ENCODE measurements at places on chromosomes 5 and 9.
A peak's percentile ranks its signal among the peaks of the same experiment; 100 is the strongest.

GRCh38 chr5:142119051-142119625 lies 10.6 kb downstream of the NDFIP1 start:
- DNase-seq, result no peak

- DNase-seq, result no peak
Observed at GRCh38 chr5:111063709-111064322, 7.7 kb upstream of the TSLP start.

DNA sequence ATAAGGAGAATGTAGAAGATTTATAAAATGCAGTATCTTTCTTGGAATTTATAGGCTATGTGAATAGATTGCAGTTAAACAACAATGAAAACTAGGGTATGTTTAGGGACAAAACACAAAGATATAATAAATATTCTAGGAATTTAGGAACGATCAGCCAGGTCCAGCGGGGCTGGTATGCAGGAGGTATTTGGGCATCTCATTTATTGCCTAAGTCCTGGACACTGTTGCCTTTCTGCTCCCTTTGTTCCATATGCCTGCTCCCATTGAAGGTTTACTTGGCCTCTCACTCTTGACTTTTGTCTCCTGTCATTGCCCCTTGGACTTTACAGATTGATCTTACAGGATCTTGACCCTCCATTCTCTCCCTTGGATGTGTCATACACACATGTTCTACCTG lies 55.9 kb downstream of the SNX24 start:
- no peak for DNase-seq

- no peak for DNase-seq
Observed at GRCh38 chr5:81393783-81394718, at the start of gene ACOT12. ACOT12 (minus strand) TSS chr5:81394134; CDS start chr5:81394114, 20 bp downstream.

GRCh38 chr5:146626936-146627335 lies 110.9 kb upstream of the GPR151 start:
- no peak for DNase-seq

GRCh38 chr9:112104901-112105300 lies 70.2 kb downstream of the SUSD1 start:
- DNase-seq, result no peak

DNA sequence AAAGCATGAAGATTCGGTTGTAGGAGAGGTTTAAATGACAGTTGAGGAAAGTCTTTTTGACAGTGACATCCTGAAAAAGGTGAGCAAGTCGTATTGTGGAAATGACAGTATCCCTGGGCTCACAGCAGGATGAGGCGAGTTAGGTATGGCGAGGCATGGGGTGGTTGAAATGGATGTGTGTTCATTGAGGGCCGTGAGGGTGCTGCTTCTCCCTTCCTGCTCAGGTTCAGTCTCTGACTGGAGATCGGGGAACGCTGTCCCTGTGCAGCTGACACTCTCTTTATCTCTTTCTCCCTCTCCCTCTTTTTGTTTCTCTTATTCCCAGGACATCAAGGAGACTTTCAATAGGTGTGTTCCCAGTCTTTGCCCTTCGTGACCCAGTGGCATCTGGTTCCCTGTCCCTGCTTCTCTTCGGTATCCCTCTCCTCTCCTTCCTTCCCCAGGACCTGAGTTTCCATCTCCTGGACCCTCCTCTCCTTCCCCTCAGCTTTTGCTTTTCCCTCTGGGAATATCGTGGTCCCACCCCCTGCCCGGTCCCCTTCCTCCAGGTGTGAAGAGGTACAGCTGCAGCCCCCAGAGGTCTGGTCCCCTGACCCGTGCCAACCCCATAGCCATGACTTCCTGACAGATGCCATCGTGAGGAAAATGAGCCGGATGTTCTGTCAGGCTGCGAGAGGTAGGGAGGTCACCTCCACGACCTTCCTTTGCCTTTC lies 10.2 kb downstream of the TRIM41 start:
- no peak for DNase-seq

DNA sequence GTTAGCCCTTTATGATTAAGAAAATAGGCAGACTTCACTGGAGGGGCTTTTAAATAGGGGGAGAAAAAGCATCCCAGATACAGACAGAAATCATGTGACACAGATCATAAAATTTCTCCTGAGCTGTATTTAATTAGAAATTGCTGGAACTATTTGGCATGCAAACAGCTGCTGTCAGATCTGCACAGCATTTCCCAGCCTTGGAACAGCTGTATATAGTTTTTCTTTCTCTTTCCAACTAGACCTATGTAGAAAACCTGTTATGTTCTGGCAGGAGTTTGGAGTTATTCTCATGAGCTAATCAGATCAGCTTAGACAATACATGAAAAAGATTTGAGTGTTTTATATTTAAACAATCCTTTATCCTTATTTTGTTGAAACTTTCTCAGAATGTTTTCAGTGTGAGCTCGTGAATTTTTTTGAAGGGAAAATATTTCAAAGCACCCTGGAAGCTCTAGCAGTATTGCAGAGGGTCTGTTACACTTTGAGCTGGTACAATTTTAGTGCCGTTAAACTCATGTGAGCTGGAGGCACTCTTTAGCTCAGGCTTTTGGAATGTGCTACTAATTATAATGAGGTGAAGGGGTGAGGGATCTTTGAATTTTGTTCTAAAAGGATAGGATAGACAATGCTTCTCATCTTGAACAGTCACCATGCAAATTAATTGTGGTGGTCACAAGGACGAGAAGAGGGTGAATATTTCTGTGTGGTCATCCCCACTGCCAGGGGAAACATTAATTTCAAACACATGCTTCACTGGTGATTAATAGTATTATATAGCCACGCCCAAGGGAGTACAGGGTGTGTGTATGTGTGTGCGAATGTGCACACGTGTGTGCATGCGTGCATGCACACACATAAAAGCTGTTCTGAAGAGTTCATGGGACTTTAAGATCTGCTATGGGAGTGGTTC lies 239.4 kb upstream of the FBXL7 start:
- DNase-seq, result no peak

DNA sequence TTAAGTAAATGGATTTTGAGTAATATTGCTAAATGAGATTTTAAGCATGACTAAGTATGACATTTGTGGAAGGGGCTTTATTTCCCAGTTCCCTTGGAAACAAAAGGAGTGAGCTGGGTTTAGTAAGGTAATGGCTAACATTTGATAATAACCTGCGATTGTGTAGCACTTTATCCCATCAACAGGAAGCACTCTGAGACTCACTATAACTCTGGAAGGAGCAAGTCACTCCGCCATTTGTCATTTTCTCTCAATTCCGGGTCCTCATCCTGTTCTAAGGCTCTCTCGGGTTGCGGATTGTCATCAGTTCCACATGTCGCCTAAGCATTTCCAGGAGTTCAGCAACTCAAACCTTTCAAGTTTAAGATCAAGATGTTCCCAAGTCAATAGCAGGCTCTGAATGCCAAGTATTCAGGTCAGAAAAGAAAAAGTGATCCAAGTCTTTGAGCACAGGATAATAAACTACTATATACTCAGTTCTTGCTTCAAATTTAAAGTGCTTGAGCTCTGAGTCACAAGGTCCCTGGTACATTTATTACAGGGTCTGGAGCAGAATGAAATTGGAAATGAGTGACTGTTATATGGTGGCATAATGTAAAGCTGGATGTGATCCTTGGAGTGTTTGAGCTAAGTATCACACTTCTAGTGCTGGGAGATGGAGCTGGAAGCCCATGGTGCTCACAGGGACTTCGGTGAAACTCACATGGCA lies 39.3 kb downstream of the CAPSL start:
- no peak for DNase-seq

GRCh38 chr5:139658928-139659667 lies 10.9 kb downstream of the CXXC5 start:
- peak; percentile 84 for DNase-seq

DNA sequence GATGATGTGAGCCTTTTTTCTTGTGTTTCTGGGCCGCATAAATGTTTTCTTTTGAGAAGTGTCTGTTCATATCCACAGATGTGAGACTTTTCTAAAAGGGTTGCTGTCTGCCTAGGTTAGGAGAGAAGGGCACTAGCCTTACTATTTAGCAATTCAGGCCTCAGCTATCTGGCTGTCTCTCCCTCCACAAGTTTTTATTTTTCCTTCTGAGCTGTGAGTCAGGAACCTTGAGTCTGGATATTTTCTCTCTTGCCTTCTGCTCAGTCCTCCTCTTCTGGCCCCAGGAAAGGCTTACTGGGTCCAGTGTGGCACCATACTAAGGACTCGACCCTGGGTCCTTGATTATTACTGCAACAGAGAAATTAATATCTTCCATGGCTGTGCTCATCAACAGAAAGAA lies 187.6 kb downstream of the CSNK1G3 start:
- no peak for DNase-seq

DNA sequence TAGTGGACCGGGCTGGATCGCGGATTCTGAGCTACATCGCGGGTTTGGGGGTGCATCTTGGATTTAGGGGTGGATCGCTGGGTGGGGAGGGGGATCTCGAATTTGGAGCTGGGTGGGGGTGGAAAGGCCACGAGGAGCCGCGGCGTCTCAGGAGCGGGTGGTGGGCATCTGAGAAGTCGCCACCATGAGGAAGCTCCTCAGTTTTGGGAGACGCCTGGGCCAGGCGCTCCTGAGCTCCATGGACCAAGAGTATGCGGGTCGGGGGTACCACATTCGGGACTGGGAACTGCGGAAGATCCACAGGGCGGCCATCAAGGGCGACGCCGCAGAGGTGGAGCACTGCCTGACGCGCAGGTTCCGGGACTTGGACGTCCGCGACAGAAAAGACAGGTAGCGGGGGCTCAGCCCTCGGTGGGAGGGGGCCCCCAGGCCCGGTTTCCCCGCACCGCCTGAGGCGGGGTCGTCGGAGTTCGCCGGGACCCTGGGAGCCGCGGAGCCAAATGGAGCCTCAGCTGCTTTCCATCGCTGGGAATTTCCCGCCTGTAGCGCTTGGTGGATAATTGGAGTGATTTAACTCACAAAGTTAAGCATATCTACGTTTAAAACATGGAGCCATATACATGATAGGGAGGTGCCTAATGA lies 376 bp downstream of the ANKRD18B start:
- no peak for DNase-seq

GRCh38 chr9:108017671-108018070 lies 528.1 kb upstream of the KLF4 start:
- DNase-seq, result no peak

DNA sequence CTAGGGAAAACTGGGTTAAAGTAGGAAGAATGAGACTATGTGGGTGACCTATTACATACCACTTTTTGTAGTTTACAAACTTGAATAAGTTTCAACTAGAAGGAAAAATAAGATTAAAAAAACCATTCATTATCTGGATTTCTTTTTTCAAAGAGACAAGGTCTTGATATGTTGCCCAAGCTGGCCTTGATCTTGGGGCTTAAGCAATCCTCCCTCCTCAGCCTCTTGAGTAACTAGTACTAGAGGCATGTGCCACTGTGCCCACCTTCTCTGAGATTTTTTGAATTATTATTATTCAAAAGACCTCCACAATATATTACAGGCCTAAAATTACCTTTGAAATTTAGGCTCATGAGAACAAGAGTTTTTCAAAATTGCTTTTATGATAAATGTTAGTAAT lies 63.2 kb downstream of the NR2F1-AS1 start:
- no peak for DNase-seq

DNA sequence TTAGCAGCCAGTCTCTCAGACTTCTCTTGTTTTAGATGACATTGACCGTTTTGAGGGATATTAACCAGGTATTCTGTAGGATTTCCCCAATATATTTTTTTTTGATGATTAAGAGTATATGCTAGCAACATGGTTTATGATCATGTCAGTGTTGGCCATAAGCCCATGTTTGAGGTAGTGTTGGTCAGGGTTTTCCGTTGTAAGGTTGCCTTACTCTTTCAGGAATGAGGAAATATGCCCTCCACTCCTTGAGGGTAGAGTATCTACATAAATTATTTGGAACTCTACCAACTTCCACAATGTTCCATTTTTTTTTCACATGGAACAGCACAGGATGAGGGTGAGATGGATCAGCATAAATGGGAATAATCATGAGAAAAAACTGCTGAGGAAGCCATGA lies 188.4 kb upstream of the PRDM9 start:
- DNase-seq, result no peak

GRCh38 chr5:54148858-54149257 lies 161.5 kb downstream of the ARL15 start:
- no peak for DNase-seq

GRCh38 chr9:130023144-130023787 lies 19.7 kb downstream of the FNBP1 start:
- no peak for DNase-seq

DNA sequence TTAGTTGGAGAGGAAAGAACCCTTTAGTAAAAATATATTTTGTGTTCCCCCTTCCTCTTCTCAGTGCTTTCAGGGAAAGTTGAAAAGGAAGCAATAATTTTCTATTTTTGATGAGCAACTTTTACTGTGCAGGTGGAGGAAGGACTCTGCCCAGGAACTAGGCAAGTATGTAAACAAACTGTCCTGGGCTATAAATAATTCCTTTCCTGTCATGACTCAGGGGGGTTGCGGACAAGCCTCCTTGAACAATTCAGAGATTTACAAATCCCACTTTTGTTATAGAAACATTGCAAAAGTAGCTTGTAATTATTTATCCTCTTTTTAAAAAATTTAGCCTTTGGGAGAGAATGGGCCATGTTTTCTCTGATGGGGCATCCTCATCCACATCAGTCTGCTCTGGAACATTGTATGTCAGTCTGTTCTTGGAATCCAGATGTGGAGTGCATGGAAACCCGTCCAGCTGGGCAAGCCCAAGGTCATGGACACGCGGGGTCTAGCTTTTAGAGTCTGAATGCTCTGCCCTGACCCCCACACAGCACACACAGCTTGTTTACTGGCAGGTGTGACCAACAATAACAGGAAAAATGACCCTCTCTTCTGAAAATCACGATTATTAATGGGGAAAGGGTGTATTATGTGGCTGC lies 127.6 kb downstream of the GADD45G start:
- DNase-seq, result no peak

GRCh38 chr5:137778772-137779564 lies 24.8 kb upstream of the HNRNPA0 start:
- no peak for DNase-seq

DNA sequence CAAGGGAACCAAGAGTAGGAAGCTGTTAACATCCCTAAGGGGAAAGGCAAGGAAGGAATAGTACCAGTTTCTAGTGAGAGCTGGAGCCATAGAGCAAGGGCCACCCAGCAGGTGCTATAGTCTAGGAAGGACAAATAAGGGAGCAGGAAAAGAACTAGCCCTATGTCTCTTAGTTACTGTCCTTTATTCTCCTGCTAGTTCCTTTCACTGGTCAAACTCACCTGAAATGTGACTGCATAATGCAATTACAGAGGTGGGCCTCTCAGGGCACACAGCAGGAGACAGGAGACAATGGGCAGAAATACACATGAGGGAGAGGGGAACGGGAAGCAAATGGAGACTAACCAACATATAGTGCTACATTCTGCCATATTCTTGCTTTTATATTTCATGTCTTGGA lies 26.7 kb upstream of the FRMPD1 start:
- no peak for DNase-seq

DNA sequence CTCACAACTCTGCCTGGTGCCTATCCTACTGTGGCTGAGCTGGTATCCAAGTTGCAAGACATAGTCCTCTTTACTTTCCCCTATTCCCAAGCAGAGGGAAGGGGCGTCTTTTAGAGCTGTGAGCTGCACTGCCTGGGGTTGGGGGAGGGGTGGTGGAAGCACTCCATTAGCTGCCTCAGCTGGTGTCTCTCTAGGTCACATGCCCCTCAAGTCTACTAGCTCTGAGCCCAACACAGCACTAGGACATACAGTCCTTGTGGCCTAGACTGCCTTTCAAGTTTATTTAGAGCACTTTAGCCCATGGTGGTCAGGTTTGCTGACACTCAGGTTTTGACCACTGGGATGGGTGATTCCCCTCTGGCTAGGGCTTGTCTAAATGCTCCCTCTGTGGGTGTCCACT lies 54.7 kb downstream of the SREK1 start:
- DNase-seq, result no peak
